ENCODE measurements at places on chromosomes 7 and 10.
A peak's percentile ranks its signal among the peaks of the same experiment; 100 is the strongest.

GRCh38 chr7:73880755-73881328, 19.9 kb downstream of the TMEM270 start:
- H3K4me3 ChIP-seq = peak overlapping the region; percentile 37
- no peak for DNase-seq
- H3K36me3 ChIP-seq = no peaks in the 10 kb centered on the region
- H3K27ac ChIP-seq = peak overlapping the region; percentile 92
- no peaks in the 10 kb centered on the region for H3K27me3 ChIP-seq

GRCh38 chr10:114915294-114915693, 22.7 kb upstream of the TRUB1 start:
- H3K4me3 ChIP-seq = no peak overlapping the region
- H3K4me1 ChIP-seq = no peaks in the 10 kb centered on the region
- no peak for DNase-seq
- H3K27me3 ChIP-seq = no peaks in the 10 kb centered on the region
- no peaks in the 10 kb centered on the region for H3K36me3 ChIP-seq

- no peak overlapping the region for H3K4me3 ChIP-seq
- no peaks in the 10 kb centered on the region for H3K27me3 ChIP-seq
- no peak overlapping the region for H3K27ac ChIP-seq
- DNase-seq = no peak
- H3K36me3 ChIP-seq = no peaks in the 10 kb centered on the region
- H3K4me1 ChIP-seq = no peaks in the 10 kb centered on the region
These were observed 23.8 kb upstream of the SLF2 start for GRCh38 chr10:100888957-100889356.

- H3K27me3 ChIP-seq = no peaks in the 10 kb centered on the region
- no peak overlapping the region for H3K4me3 ChIP-seq
- H3K4me1 ChIP-seq = no peaks in the 10 kb centered on the region
- DNase-seq = no peak
- no peak overlapping the region for H3K27ac ChIP-seq
These were observed 15.0 kb upstream of the AKR1B1 start for GRCh38 chr7:134473861-134474291.

- H3K36me3 ChIP-seq = no peaks in the 10 kb centered on the region
- H3K27ac ChIP-seq = no peak overlapping the region
- no peak for DNase-seq
- no peaks in the 10 kb centered on the region for H3K27me3 ChIP-seq
- no peak overlapping the region for H3K4me3 ChIP-seq
- no peaks in the 10 kb centered on the region for H3K4me1 ChIP-seq
These were observed 247.8 kb upstream of the AOAH start for GRCh38 chr7:36972140-36972518.

DNA sequence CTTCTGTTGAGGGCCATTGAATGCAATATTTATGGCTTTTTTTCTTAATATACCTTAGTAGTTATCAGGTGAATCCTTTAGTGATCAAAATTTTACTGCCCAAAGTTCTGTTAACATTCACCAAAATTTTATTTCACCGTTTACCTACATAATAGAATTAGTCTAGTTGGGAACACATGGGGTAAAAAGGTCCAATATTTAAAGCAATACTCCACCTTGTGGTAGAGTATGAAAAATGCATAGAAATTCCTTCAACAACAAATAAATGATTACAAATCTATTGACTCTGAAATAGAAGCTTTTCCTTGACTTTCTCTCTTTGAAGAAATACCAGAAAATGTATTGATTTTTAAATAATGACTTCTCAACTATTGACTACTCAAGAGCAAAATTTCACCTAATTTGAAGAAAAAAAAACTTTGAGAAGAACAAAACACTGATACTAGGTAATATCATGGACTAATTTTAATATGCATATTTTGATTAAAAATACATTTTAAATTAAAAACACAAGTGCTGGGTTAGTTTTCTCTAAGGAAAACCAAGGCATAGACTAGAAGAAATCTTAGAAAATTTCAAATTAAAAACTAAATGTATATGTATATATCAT, 43.3 kb downstream of the POLR1F start:
- DNase-seq = no peak
- H3K36me3 ChIP-seq = no peaks in the 10 kb centered on the region
- H3K27me3 ChIP-seq = no peaks in the 10 kb centered on the region
- H3K27ac ChIP-seq = no peak overlapping the region
- H3K4me1 ChIP-seq = no peaks in the 10 kb centered on the region

DNA sequence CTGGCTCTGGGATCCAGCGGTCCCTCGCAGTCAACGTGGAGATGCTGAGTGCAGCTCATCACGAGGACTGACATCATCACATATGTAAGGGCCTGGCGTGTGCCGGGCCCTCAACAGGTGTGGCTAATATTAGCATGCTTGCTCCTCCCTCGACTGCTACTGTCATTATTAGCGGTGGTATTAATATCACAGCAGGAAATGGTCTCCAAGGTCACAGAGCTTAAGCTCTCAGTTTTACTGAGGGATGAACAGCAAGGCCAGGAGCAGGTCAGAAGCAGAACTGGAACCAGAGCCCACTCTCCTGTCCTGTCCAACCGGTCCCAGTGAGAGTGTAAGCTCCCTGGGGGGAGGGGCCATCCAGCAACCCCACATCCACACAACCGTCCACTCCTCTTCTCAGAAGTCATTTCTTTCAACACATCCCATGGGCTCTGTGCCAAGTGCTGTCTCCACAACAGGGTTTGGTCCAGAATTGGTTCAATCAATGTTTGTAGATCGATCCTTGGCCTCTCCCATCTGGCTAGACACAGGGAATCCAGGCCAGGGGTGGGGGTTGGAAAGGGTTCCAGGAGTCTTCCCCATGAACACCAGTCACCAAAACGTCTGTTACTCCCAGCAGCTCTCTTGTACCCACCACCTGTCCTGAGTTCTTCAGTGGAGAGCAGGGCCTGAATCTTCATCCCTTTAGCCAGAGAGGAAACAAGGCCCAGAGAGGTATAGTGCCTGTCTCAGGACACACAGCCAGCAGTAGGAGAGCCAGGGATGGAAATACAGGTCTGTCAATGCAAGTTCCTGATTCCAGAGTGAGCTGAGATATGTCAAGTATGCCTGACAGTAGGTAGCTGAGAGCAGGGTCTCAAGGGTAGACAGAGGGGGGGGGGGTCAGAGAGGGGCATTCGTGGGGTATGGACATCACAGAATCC, 45.3 kb upstream of the ZMIZ1 start:
- no peaks in the 10 kb centered on the region for H3K4me1 ChIP-seq
- H3K4me3 ChIP-seq = no peak overlapping the region
- H3K27me3 ChIP-seq = no peaks in the 10 kb centered on the region
- no peaks in the 10 kb centered on the region for H3K36me3 ChIP-seq

All from thoracic aorta (tissue), 2 donors.